Right cardiac atrium (tissue), 5 donors: ENCODE measurements at places on chromosomes 3 and 15. TPM values are rescaled to one million over a fixed set of nuclear protein-coding genes. Genes with fewer than 3 reads are reported as not detected.

Gene ZNF280D
- total RNA-seq = 28.4 TPM

Gene CDHR4
- total RNA-seq = 0.29 TPM

Gene FOXB1
- total RNA-seq = not detected

Gene KBTBD13
- total RNA-seq = 2.8 TPM

Gene ZNF80
- total RNA-seq = not detected

Gene CKMT1B
- total RNA-seq = 1.2 TPM

Gene TEX264
- total RNA-seq = 37.6 TPM

Gene CIDEC
- 0.38 TPM for total RNA-seq

Gene SCAANT1
- not detected for total RNA-seq

Gene RTP4
- total RNA-seq = 1.9 TPM

Gene MCTP2
- 0.72 TPM for total RNA-seq

Gene ALDH1A3
- total RNA-seq = 8.4 TPM

Gene CA12
- total RNA-seq = 0.33 TPM

Gene CP
- 31.2 TPM for total RNA-seq

Gene RTF1
- 22.6 TPM for total RNA-seq

Gene TIMP4
- total RNA-seq = 13.7 TPM

Gene PIERCE2
- total RNA-seq = 5.3 TPM

Gene FAM107A
- total RNA-seq = 55.9 TPM

Gene GOLGA8Q
- total RNA-seq = 6.8 TPM

Gene STRA6
- total RNA-seq = 0.20 TPM

Gene ADGRG7
- total RNA-seq = not detected

Gene CHRM5
- not detected for total RNA-seq

Gene GAP43
- 0.53 TPM for total RNA-seq

Gene DAZL
- total RNA-seq = not detected

Gene XRN1
- 17.2 TPM for total RNA-seq

Gene P2RY13
- 2.1 TPM for total RNA-seq

Gene IQCB1
- 10.2 TPM for total RNA-seq

Gene MAGI1
- total RNA-seq = 32.7 TPM
